ENCODE measurements at places on chromosomes 16 and 17.

GRCh38 chr17:79698146-79698846 lies 32.4 kb upstream of the ENPP7 start:
- peaks cover 2% of the 10 kb centered on the region for H3K36me3 ChIP-seq
- H3K27me3 ChIP-seq = peaks cover 44% of the 10 kb centered on the region
- no peak overlapping the region for H3K4me3 ChIP-seq
- H3K27ac ChIP-seq = no peak overlapping the region
- peaks cover 7% of the 10 kb centered on the region for H3K4me1 ChIP-seq

DNA sequence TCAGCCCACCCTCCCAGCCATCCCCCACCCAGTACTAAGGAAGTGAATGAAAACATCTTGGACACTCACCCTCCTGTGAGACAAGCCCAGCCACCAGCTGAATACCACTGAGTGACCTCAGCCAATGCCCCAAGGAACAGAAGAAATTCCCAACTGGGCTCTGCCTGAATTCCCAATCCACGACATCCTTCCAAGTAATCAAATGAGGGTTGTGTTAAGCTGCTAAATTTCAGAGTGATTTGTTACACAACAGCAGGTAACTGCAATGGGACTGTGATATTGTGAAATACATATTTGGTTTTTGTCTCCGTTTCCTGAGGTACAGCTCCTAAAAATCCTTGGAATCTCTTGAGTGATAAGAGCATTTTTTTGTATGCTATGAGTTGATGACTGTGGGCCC lies 578.7 kb upstream of the CDH11 start:
- no peaks in the 10 kb centered on the region for H3K36me3 ChIP-seq
- no peak for DNase-seq
- no peaks in the 10 kb centered on the region for H3K4me1 ChIP-seq
- H3K4me3 ChIP-seq = no peak overlapping the region

- H3K36me3 ChIP-seq = peaks cover 7% of the 10 kb centered on the region
Observed at GRCh38 chr16:53893731-53894435, 189.9 kb downstream of the FTO start.

DNA sequence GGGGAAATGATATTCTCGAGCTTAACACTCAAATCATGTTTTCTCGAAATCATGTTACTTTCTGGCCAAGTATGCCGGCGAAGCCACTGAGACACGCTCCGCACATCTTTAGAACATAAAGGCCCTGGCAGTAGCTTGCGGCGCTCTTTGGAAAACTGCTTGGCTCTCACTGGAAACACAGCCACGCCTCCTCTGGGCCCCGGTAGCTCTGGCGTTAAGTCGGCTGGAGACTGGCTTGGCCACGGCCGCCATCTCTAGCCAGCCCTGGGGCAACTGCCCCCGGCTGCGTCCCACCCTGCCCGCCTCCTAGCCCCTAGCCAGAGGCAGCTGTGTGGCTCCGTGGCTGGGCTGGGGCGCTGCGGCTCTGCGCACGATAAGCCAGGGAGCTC lies 9.2 kb upstream of the BAIAP2 start:
- no peak overlapping the region for H3K4me3 ChIP-seq
- no peak overlapping the region for H3K27ac ChIP-seq
- no peak for DNase-seq
- H3K36me3 ChIP-seq = no peaks in the 10 kb centered on the region
- peaks cover 32% of the 10 kb centered on the region for H3K27me3 ChIP-seq
- peaks cover 6% of the 10 kb centered on the region for H3K4me1 ChIP-seq

DNA sequence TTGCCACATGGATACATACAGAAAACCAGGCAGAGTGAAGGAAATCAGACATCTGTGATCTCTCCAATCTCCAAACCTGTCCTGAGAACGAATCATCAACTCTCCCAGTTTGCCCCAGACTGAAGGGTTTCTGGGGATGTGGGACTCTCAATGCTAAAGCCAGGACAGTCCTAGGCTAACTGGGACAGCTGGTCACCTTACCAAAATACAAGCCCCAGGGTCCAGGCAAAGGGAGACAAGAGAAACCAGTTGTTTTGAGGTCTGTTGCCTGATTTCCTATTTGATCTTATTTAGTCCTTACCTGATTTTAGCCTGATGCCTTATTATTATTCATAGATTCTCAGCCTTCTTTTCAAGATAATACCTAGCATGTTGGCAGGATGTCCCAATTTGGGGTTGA lies 51.7 kb upstream of the TAC4 start:
- H3K36me3 ChIP-seq = peaks cover 5% of the 10 kb centered on the region
- H3K4me1 ChIP-seq = no peaks in the 10 kb centered on the region
- no peak overlapping the region for H3K27ac ChIP-seq
- DNase-seq = no peak
- H3K4me3 ChIP-seq = no peak overlapping the region

DNA sequence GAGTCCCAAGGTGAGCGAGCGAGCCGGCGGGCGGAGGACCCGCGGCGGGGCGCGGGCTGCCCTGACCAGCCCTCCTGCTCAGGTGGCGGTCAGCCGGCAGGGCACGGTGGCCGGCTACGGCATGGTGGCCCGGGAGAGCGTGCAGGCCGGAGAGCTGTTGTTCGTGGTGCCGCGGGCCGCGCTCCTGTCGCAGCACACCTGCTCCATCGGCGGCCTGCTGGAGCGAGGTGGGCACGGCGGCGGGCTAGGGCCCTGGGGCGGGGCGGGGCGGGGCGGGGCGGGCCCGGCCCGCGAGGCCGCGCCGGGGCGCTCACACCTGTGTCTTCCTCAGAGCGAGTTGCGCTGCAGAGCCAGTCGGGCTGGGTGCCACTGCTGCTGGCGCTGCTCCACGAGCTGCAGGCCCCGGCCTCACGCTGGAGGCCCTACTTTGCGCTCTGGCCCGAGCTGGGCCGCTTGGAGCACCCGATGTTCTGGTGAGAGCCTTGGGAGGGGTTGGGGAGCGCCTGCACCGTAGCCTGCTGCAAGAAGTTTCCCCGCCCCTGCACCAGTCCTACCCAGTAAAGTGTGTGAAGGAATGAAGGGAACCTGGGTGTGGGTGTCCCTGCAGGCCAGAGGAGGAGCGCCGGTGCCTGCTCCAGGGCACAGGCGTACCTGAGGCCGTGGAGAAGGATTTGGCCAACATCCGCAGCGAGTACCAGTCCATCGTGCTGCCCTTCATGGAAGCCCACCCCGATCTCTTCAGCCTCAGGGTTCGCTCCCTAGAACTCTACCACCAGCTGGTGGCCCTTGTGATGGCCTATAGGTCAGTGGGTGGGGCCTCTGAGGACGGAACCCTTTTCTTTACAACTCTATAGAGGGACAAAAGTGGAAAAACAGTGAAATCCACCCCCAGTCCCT lies 802 bp downstream of the SETD6 start:
- DNase-seq = no peak
- H3K27me3 ChIP-seq = no peaks in the 10 kb centered on the region
- H3K4me3 ChIP-seq = peak overlapping the region; percentile 91

GRCh38 chr17:64403881-64404460 lies 13.3 kb upstream of the PECAM1 start:
- H3K27ac ChIP-seq = no peak overlapping the region
- peaks cover 7% of the 10 kb centered on the region for H3K4me1 ChIP-seq
- H3K36me3 ChIP-seq = no peaks in the 10 kb centered on the region
- no peak overlapping the region for H3K4me3 ChIP-seq

DNA sequence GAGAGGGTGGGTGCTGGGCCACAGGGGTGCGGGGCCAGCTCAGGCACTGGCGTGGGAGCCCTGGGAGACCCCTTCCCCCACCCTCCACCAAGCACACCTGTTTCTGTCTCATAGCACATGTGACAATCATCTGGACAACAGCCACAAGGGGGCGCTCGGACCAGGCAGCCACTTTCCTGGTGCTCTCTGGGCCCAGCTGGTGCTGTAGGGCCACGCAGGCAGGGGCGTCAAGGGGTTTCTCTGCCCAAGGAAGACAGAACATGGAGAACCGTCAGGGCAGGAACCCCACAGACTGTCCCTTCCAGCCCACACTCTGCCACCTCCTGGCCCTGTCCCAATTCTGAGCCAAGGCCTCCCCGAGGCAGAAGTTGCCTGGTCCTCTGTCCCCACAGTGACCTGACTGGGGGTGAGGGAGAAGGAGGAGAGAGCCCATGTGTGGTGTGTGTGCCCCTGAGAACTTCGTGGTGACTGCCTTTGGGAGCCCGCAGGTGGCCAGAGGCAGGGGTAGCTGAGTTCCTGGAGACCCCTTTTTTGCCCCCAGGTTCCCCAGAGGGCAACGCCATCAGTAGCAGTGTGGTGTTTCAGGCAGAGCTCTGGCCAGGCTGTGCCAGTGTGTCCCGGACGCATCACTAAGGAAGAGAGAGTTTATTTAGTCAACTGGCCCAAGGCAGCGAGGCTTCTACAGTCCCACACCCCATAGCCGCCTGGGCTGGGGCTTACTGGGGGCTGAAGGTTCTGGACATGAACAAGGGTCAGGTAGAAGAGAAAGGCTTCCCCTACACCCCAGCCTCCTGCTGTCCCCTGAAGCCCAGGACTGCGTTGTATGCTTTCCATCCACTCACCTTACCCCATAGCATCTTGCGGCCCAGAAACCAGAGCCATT lies 3.1 kb upstream of the SETD6 start:
- no peaks in the 10 kb centered on the region for H3K27me3 ChIP-seq
- peaks cover 24% of the 10 kb centered on the region for H3K4me1 ChIP-seq
- no peaks in the 10 kb centered on the region for H3K36me3 ChIP-seq
- peak overlapping the region; percentile 51 for H3K27ac ChIP-seq
- DNase-seq = peak; percentile 65
- no peak overlapping the region for H3K4me3 ChIP-seq

DNA sequence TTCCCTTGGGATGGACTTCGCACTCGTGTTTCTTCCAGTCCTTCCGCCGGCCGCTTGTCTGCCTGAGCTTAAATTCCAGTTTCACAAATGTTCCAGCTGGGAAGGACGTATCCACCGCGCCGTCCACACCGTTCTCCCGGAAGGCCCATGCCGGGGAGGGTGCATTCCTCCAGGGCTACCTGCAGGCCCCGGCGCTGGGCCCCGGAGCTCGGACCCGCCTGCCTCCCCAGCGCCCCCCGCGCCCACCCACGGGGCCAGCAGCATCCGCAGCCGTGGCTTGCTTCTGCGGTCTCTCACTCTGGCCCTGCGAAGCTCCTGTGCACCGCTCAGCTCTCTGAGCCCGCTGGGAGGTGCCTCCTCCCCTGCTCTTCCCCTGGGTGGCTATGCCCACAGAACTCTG lies 2084.1 kb downstream of the TP53TG3F start:
- no peaks in the 10 kb centered on the region for H3K36me3 ChIP-seq
- H3K27ac ChIP-seq = no peak overlapping the region
- no peaks in the 10 kb centered on the region for H3K4me1 ChIP-seq
- no peaks in the 10 kb centered on the region for H3K27me3 ChIP-seq

GRCh38 chr17:58873926-58874325 lies 118.3 kb downstream of the PPM1E start:
- H3K36me3 ChIP-seq = no peaks in the 10 kb centered on the region
- H3K27me3 ChIP-seq = peaks cover 22% of the 10 kb centered on the region
- no peak overlapping the region for H3K27ac ChIP-seq
- DNase-seq = no peak

- no peak overlapping the region for H3K27ac ChIP-seq
- DNase-seq = no peak
- H3K27me3 ChIP-seq = peaks cover 5% of the 10 kb centered on the region
Observed at GRCh38 chr17:49565948-49566491, 9.7 kb upstream of the NXPH3 start.

GRCh38 chr17:10583834-10584233 lies 34.4 kb upstream of the MYH2 start:
- no peak overlapping the region for H3K4me3 ChIP-seq
- H3K36me3 ChIP-seq = no peaks in the 10 kb centered on the region
- H3K4me1 ChIP-seq = no peaks in the 10 kb centered on the region

DNA sequence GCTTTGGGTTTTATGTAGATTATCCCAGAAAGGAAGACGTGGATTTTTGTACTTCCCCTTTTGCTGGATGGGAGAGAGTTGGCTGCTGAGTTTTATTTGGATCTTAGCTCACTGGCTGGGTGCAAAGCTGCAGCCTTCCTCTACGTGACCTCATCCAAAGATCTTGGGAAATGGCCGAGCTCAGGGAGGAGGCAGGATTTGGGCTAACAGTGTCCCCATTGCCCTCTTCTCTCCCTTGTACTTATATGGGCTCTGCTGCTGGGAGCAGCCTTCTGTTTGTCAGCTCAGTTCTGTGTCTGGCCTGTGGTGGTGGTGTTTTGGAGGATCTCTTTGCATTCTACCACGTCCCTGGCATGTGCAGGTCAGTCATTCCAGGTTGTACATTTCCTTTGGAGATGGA lies 2.0 kb downstream of the AOC3 start:
- no peak for DNase-seq
- peaks cover 3% of the 10 kb centered on the region for H3K36me3 ChIP-seq

GRCh38 chr17:77801545-77802332 lies 156.8 kb upstream of the TNRC6C start:
- peaks cover 17% of the 10 kb centered on the region for H3K4me1 ChIP-seq
- no peak overlapping the region for H3K27ac ChIP-seq
- peaks cover 38% of the 10 kb centered on the region for H3K27me3 ChIP-seq
- no peak for DNase-seq
- no peak overlapping the region for H3K4me3 ChIP-seq
- H3K36me3 ChIP-seq = peaks cover 2% of the 10 kb centered on the region

DNA sequence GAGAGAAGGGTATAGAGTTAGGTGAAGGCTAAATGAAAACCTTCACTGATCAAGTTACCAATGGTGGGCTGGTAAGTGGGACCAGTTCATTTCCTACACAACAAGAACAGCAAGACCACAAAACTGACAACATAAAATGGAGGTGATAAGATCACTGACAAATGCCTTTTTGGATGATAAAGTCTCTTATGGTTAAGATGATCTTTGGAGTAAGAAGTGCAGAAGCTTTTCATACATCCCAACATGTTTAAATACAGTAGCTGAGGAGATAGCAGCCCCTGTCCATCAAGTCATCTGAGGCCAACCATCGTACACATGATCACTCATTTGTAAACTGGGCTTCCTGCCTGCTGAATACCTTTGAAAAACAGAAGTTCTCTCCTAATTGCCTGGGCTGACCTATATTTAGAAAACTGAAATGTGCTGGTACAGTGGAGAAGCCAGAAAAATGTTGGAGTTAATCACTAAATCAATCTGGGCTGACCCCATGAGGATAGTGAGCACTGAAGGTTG lies 259.0 kb upstream of the ZFHX3 start:
- H3K27me3 ChIP-seq = no peaks in the 10 kb centered on the region
- no peak for DNase-seq
- H3K36me3 ChIP-seq = no peaks in the 10 kb centered on the region
- H3K27ac ChIP-seq = no peak overlapping the region

- peaks cover 19% of the 10 kb centered on the region for H3K27me3 ChIP-seq
- no peak overlapping the region for H3K4me3 ChIP-seq
- no peak overlapping the region for H3K27ac ChIP-seq
Observed at GRCh38 chr17:43449470-43450248, 34.1 kb upstream of the DHX8 start.

DNA sequence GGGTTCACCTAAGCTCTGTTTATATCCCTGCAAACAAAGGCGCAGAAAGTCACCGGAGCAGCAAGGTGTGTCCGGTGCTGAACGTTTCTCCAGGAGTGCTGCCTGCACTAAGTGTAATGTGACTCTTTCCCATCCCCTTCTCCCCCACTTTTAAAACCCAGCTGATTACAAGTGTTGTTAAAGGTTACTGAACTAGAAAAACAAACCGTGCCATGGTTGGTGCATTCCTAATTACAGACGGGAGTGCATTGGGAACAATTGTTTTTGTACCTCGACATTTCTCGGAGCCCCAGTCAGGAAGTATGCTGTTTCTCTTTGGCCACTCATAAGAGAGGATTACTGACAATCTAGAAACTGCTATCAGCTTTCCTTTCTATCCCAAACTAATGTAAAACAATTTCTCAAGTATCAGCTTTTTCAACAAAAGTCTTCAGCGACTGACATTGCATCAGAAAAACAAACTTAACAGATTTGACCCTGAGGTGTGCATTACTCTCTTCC lies 441.0 kb upstream of the SALL1 start:
- no peaks in the 10 kb centered on the region for H3K4me1 ChIP-seq
- H3K4me3 ChIP-seq = no peak overlapping the region
- no peaks in the 10 kb centered on the region for H3K36me3 ChIP-seq

All from T-helper 17 cell (primary cell).